ENCODE measurements at places on chromosomes 11 and 22.

DNA sequence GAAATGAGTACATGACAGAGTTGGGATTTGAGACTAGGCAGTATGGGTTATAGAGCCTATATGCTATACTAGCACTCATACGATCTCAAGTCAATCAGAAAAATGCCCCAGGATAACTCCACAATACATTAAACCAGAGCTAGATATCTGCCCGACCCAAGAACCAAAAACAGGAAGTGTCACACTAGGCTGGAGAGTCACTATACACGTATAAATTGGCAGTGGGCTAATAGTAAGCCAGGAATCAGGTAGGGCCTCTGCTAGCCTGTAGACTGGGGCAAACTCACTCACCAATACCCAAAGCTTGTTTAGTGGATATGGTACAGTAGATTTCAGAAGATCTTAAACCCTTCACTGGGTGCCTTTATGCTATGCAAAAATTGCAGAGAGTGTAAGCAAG, 16.2 kb upstream of the EIF4G2 start:
- DNase-seq: no peak

- DNase-seq: no peak
These were observed 908 bp downstream of the LIMK2 start for GRCh38 chr22:31212783-31213629.

DNA sequence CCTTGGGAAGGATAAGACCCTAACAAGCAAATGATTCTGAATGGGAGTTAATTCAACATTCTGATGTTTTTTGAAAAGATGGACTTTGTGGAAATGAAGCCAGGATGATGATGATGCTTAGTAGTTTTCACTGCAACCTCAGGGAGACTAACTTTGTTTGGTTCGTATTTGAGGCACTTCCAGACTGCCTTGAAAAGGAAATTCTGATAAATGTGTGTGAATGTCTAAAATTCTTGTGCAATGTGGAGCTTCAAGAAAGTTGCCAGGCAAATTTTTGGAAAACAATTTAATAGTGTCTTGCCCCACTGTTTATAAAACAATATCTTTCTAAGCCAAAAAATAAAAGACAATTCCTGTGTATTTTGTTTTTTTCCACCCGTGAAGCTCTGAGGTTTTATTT, 11.2 kb upstream of the NAV2 start:
- DNase-seq: no peak

DNA sequence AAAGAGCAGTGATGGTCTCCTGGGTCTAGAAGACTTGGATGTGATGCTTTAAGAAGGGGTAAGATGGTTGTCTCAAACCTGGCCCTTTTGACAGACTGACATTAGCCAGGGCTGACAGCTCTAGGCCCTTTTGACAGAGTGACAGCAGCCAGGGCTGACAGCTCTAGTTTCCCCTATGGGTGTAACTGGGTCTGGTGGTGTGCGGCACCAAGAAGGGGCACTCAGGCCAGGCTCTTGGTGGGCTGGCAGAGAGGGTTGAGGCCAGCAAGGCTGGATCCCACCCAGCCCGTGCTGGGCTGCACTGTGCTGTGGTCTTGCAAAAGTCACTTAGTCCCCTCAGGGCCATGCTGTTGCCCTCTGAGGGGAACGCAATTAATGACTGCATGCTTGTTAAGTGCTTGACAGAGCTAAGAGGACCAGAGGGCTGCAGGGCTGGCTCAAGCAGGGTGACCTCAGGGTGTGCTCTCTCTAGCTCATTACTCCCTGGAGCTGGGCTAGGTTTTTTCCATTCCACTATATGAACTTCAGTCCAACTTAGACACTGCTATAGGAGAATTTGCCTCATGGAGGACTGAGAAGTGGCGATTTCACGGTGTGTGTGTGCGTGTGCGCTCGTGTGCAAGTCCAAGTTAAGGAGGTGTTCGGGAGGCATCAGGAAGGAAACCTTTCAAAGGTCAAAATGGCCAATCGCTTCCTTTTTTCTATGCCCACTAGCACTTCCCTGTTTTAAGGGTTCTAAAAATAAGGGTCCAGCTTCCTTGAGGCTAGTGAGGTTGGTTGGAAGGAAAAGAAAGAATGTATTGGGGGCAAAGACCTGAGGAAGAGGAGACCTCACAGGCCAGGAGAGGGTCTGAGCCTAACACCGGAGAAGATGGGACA, 4.4 kb downstream of the UBASH3B start:
- DNase-seq: no peak

DNA sequence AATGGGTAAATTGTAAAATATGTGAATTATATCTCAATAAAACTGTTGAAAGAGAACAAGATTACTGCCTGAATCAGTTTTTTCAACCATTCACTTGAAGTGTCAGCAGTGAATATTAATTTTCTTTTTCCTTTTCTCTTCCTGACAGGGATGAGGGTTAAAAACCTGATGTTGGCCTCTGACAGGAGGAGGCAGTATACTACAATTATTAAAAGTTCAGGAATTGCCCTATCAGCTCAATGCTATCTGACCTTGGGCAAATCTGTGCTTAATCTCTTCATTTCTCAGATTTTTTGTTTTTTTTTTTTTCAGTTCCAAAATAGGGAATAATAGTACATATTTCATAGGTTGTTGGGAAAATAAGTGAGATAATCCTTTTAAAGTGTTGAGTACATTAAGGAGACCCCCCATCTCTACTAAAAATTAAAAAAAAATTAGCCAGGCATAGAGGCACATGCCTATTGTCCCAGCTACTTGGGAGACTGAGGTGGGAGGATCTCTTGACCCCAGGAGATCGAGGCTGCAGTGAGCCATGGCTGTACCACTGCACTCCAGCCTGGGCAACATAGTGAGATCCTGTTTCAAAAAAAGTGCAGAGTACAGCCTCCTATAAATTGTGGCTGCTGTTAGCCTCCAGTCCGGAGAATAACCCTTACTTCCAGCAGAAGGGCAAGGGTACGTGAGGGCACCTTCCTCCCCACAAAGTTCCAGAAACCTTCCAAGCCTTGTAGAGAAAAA, 48.8 kb downstream of the TRIM44 start:
- DNase-seq: no peak

- DNase-seq: no peak
These were observed 7.1 kb downstream of the SFI1 start for GRCh38 chr22:31503211-31503964.

DNA sequence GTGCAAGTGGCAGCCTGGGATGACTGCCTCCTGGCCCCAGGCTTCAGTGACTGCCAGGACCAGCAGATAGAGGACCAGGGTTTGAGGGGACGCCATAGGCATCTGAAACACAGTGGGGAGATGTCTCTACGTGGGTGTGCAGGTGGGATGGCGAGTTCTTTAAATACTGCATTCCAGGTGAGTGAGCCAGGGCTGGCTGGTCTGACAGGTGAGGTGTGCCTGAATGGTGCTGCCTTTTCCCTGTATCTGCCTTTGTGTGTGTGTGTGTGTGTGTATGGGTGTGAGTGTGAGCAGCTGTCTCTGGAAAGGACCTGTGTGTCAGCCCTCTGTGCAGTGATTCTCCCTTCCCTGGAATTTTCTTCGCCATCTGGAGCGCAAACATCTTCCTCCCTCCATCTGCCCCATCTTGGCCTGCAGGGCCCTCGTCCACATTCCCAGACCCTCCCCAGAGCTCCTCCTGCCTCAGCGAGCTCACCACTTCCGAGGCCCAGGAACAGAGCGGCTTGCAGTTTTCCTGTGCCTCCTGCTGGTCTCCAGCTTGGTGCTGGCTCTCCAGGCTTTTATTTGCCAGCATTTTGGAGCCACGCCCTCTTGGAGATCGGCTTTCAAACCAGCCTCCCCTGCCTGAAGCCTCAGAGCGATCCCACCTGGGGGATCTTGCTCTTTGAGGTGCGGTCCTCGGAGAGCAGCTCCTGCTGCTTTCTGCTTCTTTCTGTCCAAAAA, at the start of gene GPHA2:
GPHA2 (minus strand) TSS at position 535 of the 723 bp plus-strand sequence; CDS start at position 102, 433 bp downstream.
- no peak for DNase-seq

GRCh38 chr11:18671246-18671645, 27.3 kb upstream of the TMEM86A start:
- DNase-seq: no peak

GRCh38 chr11:75270896-75271418, 30.4 kb downstream of the TPBGL start:
- DNase-seq: no peak

Measured in NCI-H187 treated with DMSO at 0.1 percent for 48 hours (cell line).